ENCODE measurements at places on chromosomes 7 and 10.

DNA sequence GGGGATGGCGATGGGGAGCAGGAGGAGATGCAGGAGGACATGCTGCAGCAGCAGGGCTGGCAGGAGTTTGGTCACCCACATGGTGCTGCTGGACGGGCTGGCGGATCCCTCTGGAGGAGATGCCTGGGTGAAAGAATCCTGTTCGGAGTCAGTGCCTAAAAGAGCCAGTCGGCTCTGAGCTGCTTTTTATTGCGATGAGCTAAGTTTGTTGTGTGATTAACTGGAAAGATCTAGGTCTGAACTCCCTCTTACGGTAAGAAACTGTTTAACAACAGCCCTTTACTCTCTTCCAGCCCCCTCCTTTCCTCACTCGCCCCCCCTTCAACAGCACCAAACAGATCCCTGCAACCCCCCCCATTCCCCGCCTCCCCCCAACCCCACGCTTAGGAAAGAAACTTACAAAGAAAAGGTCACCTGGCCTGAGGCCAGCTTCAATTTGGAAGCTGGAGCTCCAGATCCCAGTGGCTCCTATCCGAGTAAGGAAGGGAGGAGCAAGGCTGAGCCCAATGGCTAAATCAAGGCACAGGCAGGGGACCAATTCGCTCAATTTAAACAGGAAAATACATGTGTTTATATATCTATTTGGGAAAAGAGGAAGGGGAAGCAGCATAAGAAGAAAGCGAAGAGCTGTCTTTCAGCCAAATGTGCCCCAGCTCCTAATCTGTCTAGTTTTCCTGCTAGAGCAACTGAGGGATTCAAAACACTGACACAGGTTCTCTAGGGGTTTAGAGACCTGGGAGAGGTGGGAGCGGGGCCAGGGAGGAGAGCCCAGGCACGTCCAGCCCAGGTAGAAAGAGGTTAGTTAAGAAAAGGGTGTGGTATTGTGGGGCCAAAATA lies at the start of gene HGF:
Gene HGF (minus strand): TSS at position 157 of the 837 bp plus-strand sequence. CDS start 76 bp downstream, at position 81.
- DNase-seq = no peak

GRCh38 chr7:159112136-159113011 lies 32.3 kb downstream of the VIPR2 start:
- no peak for DNase-seq

- DNase-seq = no peak
These were observed 74.1 kb downstream of the LRRTM3 start for GRCh38 chr10:66999762-67000545.

DNA sequence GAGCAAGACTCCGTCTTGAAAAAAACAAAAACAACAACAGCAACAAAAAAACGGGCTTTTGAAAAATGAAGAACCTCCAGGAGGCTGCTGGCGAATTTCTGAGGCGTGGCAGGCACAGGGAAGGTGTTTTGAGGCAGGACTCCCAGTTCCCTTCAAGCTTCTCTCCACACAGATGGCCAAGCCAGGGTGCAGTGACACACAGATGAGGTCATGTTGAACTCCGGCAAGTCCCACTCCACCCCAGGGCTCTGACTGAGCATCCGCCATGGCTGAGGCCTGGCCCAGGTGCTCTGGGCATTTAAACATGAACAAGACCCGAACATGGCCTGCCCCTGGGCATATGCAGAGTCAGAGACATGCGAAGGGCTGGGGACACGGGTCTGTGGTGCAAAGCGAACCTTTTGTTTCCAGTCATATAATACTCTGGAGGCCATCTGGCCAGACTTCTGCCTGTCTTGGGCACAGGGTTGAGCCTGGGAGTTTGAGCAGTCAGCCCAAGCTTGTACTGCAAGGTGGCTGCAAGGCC lies 514.6 kb upstream of the FOXK1 start:
- no peak for DNase-seq

DNA sequence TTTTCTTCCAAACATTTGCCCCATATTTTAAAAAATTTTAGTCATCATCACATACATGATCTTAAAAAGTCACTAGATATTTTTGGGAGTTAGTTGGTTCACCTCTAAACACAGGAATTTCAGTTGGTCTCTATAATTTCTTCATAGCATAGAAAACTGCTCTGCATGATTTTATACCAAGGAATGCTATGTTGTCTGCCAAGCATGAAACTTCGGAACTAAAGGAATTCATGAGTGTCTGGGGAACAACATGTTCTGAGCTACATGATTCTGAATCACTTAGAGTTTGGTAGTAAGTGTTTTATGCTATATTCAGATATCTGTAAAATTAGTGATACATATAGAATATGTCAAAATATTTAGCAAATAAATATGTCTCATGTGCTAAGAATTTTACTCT lies 957.8 kb downstream of the GATA3 start:
- DNase-seq = no peak

- no peak for DNase-seq
These were observed 111.4 kb upstream of the JCAD start for GRCh38 chr10:30170814-30171213.

- no peak for DNase-seq
These were observed 252.3 kb downstream of the ARL4A start for GRCh38 chr7:12939694-12940093.

GRCh38 chr10:34599026-34599795 lies 215.9 kb downstream of the PARD3 start:
- DNase-seq = no peak

DNA sequence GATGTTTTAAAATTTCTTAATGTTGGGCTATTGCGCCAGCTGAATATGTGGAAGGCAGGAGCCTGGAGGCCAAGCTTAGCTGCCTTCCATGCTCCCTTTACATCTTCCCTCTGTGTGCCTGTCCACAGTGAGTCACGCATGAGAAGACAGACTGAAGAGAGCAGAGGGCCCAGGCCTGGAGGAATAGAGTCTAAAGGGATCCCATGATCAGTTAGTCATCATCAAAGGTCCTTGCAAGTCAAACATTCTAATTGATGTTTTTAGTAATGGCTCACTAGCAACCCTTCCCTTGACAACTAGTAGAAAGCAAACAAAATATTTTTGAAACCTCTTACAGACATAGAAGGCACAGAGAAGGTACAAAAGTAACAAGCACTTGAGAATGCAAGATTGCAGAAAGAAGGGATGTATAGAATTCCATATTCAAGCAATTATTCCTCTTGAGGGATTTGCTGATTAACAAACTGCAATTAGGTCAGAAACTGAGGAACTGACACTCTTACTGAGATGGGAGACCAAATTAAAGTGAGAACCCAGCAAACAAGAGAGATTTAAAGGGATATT lies 30.7 kb upstream of the APBB1IP start:
- DNase-seq = no peak

- DNase-seq = no peak
These were observed 167.5 kb downstream of the SEPTIN7 start for GRCh38 chr7:35968140-35968940.

DNA sequence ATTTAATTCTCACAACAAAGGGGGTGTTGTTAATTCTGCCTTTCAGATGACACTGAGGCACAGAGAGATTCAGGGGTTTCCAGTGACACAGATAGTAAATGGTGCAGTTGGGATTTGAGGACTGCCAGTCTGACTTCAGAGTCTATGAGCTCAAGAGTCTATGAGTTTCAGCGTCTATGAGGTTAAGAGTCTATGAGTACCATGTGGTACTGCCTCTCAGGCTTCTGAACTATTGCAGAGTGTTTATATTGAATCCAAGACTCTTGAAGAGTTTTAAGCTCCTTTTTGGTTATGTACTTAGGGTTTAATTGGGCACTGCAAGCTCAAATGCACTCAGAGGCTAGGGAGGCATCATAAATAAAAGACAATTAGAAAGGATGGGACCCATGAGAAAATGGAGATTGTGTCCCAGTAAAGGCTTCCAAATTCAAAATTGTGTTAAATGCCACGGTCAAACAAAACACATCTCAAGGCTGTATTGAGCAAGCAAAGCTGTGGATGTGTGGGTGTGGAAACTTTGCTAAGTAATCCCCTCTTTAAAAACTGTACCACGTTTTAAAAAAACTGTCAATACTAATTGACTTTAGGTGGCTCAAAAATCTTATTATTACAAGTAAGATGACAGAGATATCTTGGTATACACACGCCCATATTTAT lies 123.9 kb upstream of the FAM171A1 start:
- no peak for DNase-seq

GRCh38 chr7:145434811-145435210 lies 599.0 kb upstream of the TPK1 start:
- DNase-seq = no peak

DNA sequence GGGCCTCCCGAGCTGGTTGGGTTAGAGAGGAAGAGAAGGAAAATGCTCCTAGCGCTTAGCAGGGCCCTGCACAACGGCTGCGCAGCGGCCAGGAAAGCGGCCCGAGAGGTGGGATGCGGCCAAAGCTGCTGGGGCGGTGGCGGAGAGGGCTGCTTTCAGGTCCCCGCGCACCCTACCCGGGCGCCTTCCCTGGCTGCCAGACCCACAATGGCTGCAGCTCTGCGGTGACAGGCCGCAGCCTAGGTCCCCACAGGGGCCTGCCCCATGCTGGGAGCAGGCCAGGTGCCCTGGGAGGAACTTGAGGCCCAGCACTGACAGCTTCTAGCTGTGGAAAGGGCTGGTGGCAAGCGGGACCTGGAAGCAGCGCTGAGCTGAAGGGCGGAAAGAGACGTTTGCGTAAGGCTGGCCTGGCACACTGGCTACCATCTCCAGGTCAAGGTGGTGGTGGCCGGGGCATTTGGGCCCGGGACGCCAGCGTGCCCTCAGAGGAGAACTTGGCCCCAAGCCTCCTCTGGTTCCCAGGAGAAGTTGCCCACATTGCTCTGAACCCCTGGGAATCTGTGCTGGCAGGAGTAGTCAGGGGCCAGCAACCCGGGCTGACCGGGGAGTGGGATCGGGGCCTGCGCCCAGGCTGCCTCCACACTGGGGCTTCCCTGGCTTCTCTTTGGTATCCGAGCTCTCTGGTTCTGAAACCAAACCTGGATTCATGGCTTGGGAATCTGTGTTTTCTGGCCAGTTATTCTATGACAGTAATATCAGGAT lies 72.9 kb upstream of the ZNF804B start:
- DNase-seq = no peak

DNA sequence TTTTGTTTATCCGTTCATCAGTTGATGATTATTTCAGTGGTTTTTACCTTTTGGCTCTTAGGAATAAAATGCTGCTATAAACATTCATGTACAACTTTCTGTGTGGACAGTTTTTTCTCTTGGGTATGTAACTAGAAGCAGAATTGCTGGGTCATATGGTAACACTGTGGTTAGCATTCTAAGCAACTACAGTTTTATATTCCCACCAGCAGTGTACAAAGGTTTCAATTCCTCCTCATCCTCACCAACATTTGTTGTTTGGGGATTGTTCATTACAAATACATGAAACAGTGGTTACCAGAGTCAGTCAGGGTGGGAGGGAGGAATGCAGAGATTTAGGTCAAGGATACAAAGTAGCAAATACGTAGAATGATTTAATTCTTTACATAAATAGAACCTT lies 97.0 kb downstream of the NPSR1 start:
- no peak for DNase-seq

DNA sequence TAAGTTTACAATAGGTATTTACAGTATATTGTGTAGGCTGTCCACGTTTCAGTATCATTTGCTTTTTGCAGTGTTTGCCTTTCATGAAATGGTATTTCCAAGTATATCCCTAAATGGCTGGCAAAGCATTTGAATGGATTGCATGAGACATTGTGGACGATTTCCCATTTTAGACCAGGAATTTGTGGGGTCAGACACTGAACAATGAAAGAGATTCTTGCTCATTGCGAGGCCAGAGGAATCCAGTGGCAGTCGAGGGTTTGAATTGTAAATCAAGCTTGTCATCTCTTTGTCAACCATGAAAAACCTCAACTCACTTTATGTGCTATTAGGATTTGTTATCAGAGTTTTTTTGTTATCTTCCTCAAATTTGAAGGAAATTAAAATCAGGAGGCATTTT lies 70.8 kb downstream of the CREB5 start:
- no peak for DNase-seq

- DNase-seq = peak; percentile 56
These were observed 19.0 kb upstream of the ANKRD2 start for GRCh38 chr10:97553575-97554031.

GRCh38 chr7:2182461-2182860 lies 50.3 kb downstream of the MAD1L1 start:
- DNase-seq = no peak

DNA sequence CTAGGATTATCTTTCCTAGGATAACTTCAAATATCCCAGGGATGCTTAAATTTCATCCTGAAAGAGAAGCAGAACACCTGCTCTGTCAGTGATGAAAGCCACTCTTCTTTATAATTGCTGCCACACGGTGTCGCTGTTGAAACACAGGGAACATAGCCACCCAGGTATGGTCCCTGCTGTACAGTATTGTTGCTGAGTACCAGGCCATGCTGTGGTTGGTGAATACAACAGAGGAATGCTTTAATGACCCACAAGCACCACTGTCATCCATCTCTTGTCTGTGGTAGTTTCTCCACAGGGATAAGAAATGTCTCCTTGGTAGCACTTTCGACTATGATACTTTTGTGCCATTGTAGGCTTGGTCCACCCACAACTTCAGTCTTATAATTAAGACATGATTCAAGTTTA lies 70.6 kb upstream of the STARD3NL start:
- peak; percentile 76 for DNase-seq

DNA sequence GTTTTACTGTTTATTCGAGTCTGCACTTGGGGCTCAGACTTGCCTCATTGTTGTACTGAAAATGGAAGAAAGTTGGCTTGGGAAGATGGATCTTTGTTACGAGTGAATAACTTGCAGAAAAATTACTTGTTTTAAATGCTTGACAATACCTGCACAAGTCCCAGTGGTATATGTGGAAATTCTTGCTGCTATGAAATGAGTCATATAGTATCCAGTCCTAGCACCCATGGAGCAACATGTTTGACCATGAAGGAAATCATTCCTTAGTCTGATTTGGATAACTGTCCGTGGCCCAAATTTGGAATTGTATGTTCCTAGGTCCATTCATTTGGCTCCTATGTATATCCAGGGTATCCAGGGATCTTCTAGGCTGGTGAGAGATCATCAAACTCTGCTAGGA lies 1096.8 kb downstream of the KCNMA1 start:
- no peak for DNase-seq

DNA sequence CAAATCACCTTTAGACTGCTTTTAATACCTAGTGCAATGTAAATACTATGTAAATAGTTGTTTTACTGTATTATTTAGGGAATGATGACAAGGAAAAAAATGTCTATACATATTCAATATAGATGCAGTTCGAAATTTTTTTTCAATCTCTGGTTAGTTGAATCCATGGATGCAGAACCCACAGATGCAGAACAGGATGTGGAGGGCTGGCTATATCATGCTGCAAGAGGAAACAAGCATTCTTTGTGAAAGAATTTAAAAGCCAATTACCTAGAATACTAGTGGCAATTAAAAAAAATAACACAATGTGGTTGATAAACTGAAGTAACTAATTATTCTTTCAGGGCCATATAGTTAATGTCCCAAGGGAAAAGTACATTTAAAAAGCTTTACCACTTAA lies 170.4 kb downstream of the ZNF438 start:
- no peak for DNase-seq

DNA sequence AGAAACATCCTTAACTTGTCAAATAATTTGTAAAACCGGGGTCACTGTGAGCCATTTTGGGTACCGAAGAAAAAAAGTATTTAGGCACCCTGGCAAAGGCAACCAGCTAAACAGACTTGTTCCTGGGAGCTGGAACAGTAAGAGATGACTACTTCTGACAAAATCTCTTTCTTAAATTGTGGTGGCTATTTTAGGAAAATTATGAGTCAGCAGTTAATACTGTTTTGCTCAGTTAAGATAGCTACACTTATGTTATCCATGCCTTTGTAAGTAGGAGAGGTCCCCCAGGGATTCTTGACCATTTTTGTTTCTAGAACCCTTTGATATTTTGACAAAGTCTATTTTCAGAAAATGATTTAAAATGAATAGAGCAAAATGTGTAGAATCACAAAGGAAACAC lies 68.7 kb downstream of the TAX1BP1 start:
- no peak for DNase-seq

Measured in stimulated activated CD4-positive, alpha-beta T cell treated with anti-CD3 and anti-CD28 coated beads, Interleukin-2, amount 100 ng/mL, for 48 hours (primary cell).